Sigmoid colon (tissue), 7 donors: ENCODE measurements at places on chromosomes 4 and X.

- no peaks in the 10 kb centered on the region for H3K4me1 ChIP-seq
- H3K27ac ChIP-seq = no peak overlapping the region
- DNase-seq = no peak
Measured at GRCh38 chr4:2954358-2955185, 8.6 kb downstream of the NOP14 start.

- H3K36me3 ChIP-seq = no peaks in the 10 kb centered on the region
- DNase-seq = no peak
- H3K27ac ChIP-seq = no peak overlapping the region
- H3K4me1 ChIP-seq = no peaks in the 10 kb centered on the region
- H3K27me3 ChIP-seq = no peaks in the 10 kb centered on the region
Measured at GRCh38 chr4:139776235-139776634, 110.6 kb downstream of the MGST2 start.

- no peak overlapping the region for H3K27ac ChIP-seq
- H3K27me3 ChIP-seq = no peaks in the 10 kb centered on the region
- H3K36me3 ChIP-seq = no peaks in the 10 kb centered on the region
- no peak for DNase-seq
- H3K4me1 ChIP-seq = no peaks in the 10 kb centered on the region
- no peak overlapping the region for H3K4me3 ChIP-seq
Measured at GRCh38 chrX:68139791-68140190, 293.5 kb downstream of the OPHN1 start.

GRCh38 chrX:626745-627509 lies 3.7 kb upstream of the SHOX start:
- H3K36me3 ChIP-seq = no peaks in the 10 kb centered on the region
- no peak overlapping the region for H3K27ac ChIP-seq
- H3K4me1 ChIP-seq = peaks cover 12% of the 10 kb centered on the region
- H3K4me3 ChIP-seq = no peak overlapping the region

GRCh38 chr4:107258359-107258758 lies 222.2 kb upstream of the DKK2 start:
- no peaks in the 10 kb centered on the region for H3K4me1 ChIP-seq
- no peak for DNase-seq
- no peak overlapping the region for H3K27ac ChIP-seq
- no peaks in the 10 kb centered on the region for H3K36me3 ChIP-seq

GRCh38 chrX:153685751-153686696 lies 1.7 kb upstream of the SLC6A8 start:
- no peaks in the 10 kb centered on the region for H3K27me3 ChIP-seq
- H3K36me3 ChIP-seq = no peaks in the 10 kb centered on the region
- no peak overlapping the region for H3K4me3 ChIP-seq
